ENCODE measurements at places on chromosomes 12 and 14. TPM values are rescaled to one million over a fixed set of nuclear protein-coding genes. Genes with fewer than 3 reads are reported as not detected.

GRCh38 chr12:131683266-131684014 lies 27.4 kb upstream of the SFSWAP start:
- no peak overlapping the region for H3K27ac ChIP-seq
- H3K4me1 ChIP-seq, result no peaks in the 10 kb centered on the region
- H3K36me3 ChIP-seq, result no peaks in the 10 kb centered on the region
- no peak for DNase-seq
- H3K4me3 ChIP-seq, result no peak overlapping the region

- H3K4me3 ChIP-seq, result no peak overlapping the region
- no peak overlapping the region for H3K27ac ChIP-seq
- H3K36me3 ChIP-seq, result no peaks in the 10 kb centered on the region
- no peak for DNase-seq
- peaks cover 14% of the 10 kb centered on the region for H3K4me1 ChIP-seq
Measured at GRCh38 chr12:108307006-108307405, 32.1 kb downstream of the CMKLR1 start.

DNA sequence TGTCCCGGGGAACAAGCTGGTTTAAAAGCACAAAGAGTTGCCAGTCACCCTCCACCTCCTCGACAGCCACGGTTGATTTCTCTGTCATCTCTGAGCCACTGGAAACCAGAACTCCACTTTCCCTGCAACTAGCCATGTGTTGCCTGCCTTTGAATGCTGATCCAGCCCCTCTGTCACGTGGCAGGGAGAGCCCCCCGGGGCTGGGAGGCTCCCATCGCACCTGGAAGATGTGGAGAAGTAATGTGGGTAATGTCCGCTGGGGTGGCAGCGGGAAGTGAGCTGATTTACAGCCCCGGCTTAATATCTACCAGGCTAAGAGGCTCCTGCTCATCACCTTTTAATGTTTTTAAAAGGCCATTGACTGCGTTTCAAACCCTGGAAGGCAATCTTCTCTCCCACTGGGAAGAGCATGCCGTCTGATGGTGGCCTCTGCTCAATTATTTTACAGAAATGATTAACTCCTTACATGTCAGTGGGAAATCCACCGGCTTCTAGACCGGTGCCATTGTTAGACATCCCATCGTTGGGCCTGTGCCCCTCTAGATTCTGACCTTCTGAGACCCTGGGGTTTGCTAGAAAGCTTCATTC lies 7.4 kb downstream of the PRIMA1 start:
- no peaks in the 10 kb centered on the region for H3K4me1 ChIP-seq
- H3K36me3 ChIP-seq, result no peaks in the 10 kb centered on the region
- DNase-seq, result no peak
- H3K4me3 ChIP-seq, result no peak overlapping the region
- H3K27me3 ChIP-seq, result no peaks in the 10 kb centered on the region

DNA sequence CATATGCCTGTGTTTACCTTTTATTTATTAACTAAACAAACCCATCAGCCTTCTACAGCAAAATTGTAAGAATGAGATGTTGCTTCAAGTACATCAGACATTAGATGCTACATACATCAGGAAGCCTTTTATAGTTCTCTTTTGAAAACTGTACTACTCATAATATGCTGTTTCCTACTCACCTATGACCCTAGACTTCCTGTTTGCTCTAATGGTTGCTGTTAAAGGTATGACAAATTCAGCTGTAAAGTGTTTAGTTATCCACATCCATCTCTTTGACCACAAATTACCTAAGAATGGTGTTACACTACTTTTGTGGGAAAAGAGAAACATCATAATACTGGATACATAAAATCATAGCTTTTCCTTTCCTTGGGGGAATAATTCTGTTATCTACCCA lies 220.0 kb downstream of the RAD51B start:
- no peak for DNase-seq
- H3K4me1 ChIP-seq, result no peaks in the 10 kb centered on the region
- no peak overlapping the region for H3K27ac ChIP-seq
- H3K27me3 ChIP-seq, result no peaks in the 10 kb centered on the region
- no peaks in the 10 kb centered on the region for H3K36me3 ChIP-seq

GRCh38 chr14:73686901-73687300 lies 27.3 kb downstream of the PNMA1 start:
- no peak for DNase-seq
- H3K36me3 ChIP-seq, result no peaks in the 10 kb centered on the region
- H3K27ac ChIP-seq, result no peak overlapping the region

DNA sequence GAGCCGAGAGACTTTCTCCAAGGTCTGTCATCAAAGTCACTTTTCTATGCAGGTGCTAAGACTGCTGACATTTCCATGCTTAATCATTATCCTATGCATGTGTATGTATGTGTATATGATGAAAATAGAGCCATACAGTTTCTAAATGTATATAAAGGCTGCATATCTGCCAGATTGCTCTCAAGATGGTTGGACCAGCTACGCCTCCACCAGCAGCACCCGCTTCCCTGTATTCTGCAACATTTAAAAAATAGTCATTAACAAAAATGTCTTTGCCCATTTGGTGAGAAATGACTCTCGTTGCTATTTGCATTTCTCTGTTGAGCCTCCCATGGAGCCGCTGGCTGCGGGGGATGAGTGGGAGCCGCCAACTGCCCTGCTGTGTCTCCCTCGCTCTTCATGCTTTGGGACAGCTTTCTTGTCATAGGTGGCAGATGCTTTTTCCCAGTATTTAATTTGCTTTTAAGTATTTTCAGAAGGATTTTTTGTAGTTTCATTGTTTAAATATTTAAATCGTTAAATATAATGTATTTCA lies 54.7 kb downstream of the DYNC1H1 start:
- no peak overlapping the region for H3K4me3 ChIP-seq
- H3K27me3 ChIP-seq, result no peaks in the 10 kb centered on the region
- peaks cover 18% of the 10 kb centered on the region for H3K4me1 ChIP-seq
- peaks cover 74% of the 10 kb centered on the region for H3K36me3 ChIP-seq

Gene DCP1B
- total RNA-seq, result 13.9 TPM

Measured in CD8-positive, alpha-beta memory T cell (primary cell).